Stimulated activated CD8-positive, alpha-beta memory T cell treated with anti-CD3 and anti-CD28 coated beads, Interleukin-4, amount 100 ng/mL, for 24 hours (primary cell): ENCODE measurements at places on chromosomes 16 and 17.

GRCh38 chr17:28963055-28963611 lies 11.8 kb upstream of the PHF12 start:
- no peak for DNase-seq

DNA sequence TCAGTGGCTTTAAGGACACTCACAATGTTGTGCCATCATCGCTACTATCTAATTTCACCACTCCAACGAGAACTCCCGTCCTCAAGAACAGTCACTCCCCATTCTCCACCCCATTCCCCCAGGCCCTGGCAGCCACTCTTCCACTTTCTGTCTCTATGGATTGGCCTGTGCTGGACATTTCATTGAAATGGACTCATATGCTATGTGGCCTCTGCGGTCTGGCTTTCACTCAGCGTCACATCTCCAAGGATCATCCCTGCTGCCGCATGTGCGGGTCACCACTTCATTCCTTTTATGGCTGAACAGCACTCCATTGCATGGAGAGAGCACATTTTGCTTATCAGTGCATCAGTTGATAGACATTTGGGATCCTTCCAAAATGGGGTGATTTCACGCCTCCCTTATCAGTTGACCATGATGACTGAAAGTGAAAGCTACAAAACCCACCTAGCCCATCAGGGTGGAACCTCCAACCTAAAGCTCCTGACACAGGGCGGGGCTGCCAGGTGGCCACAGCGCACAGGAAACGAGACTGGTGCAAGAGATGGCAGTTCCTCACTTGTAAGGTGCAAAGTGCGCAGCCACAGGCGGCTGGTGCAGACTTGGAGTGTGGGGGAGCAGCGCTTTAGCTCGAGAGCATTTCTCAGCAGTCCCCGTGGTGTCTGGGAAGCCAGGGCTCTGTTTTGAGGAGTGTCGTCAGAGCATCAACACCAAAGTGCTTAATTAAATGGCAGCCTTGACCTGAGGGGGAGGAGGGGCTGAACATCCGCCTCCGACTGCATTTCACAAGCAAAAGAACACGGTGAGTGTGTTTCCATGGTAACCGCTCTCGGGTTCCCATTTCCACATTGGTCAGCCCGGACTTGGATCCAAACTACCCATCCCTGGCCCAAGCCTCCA lies 23.8 kb downstream of the COTL1 start:
- DNase-seq, result peak; percentile 56

DNA sequence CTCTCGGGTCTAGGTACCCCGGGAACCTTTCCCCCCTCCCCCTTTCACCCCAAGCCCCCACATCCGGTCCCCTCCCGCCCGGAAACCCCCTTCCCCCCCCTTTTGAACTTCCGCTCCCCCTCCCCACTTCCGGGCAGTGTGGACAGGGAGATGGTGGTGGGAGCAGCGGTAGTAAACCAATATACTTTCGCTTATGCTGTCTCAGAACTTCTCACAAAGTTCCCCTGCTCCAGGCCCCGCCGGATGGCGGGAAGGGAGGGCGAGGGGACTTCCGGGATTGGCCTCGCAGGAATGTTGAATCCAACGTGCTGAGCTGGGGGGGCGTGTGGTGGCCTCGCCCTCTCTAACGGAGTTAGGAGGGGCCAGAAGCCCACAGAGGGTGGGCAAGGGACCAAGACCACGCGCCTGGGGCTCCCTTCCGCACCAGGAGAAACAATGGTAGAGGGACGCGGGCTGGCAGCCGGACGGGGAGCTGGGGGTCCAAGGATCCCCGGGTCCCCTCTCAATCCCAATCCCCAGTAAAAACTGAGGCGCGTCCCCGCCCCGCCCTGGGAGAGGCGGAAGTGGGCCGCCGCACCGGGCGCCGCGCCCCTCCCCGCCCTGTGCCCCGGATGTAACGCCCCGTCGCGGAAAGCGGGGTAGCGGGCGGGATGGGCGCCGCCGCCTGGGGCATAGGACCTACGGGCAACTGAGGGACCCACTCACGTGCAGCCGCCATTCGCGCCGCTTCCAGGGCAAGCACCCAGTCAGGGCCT lies 742 bp downstream of the PFN1 start:
- DNase-seq, result no peak

- DNase-seq, result no peak
These were observed 84.9 kb downstream of the TMEM114 start for GRCh38 chr16:8505327-8505991.

DNA sequence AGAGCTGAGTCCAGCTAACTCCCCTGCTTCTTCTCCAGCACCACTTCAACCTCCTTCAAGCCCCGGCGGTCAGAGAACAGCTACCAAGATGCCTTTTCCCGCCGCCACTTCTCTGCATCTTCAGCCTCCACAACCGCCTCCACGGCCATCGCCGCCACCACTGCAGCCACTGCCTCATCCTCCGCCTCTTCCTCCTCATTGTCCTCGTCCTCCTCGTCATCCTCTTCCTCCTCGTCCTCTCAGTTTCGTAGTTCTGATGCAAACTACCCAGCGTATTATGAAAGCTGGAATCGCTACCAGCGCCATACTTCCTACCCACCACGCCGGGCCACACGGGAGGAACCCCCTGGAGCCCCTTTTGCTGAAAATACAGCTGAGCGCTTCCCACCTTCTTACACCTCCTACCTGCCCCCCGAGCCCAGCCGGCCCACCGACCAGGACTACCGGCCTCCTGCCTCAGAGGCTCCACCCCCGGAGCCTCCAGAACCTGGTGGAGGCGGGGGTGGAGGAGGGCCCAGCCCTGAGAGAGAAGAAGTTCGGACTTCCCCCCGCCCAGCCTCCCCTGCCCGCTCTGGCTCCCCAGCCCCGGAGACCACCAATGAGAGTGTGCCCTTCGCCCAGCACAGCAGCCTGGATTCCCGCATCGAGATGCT lies 7.1 kb downstream of the SETD1A start:
- no peak for DNase-seq

DNA sequence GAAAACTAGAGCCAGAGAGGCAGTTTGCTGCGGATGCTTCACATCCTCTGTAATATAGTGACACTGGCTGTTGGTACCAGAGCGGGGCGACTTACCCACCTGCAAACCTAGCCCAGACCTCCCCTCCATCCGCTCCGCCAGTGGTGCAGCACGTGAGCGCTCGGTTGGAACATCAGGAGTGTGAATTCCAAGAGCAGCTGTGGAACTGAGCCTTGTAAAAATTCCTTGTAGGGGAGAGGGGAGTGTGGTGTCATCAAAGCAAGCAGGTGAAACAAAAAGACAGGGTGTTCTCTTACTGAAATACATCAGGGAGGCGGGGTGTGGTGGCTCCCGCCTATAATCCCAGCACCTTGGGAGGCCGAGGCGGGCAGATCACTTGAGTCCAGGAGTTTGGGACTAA lies 51.3 kb downstream of the CCDC42 start:
- no peak for DNase-seq

GRCh38 chr16:85822145-85822544 lies 22.6 kb downstream of the COX4I1 start:
- DNase-seq, result no peak

DNA sequence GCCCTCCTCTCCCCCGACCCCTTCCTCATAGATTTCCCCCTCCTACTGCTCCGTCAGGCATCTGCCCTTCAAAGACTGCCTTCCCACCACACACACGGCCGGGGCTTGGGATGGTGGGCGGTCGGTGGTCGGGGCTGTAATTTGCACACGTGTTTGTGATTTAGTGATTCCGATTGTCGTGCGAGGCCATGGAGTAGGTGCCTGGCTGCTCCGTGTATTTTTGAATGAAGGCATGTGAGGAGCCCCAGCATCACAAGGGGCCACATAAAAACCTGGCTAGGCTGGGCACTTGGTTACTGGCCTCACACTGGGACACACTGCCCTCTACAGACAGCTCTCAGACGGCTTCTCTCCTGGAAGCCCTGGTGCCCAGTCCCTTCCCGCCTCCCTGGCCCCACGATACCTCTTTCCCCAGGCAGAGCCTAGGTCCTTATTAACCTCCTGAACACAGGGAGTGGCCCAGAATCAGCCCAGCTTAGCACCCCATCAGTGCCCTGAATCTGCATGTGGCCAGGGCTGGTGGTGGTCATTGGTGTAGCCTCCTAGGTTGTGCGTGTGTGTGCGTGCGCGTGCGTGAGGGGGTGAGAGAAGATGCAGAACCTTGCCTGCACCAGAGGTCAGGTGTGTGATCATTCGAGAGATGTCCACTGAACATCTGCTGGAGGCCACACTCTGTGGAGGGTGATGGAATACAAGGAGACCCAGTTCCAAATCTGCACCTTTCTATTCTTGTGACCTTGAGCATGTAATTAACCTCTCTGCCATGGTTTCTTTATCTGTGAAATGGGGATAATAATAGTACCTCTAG lies 1.3 kb upstream of the SOCS1 start:
- peak; percentile 48 for DNase-seq

DNA sequence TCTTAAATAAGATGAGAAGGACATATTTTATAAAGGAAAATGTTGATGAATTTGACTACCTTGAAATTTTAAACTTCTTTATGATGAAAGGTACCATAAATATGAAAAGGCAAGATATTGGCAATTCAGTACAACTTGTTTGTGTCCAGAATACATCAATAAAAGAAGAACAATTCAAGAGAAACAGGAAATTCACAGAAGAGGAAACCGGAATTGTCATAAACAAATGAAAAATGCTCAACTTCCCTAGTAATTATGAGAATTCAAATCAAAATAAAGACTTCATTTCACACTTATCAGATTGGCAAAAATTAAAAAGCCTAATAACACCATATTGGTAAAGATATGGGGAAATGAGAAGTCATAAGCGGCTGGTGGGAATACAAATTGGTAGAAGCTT lies 54.3 kb downstream of the WSB1 start:
- DNase-seq, result no peak

DNA sequence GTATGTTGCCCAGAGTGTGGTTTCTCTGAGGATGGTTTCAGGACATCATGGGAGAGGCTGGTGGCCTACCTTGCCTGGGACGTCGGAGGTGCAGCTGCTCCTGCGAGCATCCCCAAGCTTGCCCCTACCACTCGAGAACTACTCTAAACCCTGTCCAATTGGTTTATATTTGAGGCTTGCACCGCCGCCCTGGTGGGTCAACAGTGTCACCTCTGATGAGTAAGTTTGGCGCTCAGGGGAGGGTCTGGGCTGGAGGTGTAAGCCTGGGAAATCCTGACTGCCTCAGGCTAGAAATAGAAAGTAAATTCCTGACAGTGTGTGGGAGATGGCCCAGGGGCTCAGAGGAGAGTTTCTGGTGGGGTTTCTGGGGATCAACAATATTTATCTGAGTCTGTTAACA lies 48.2 kb downstream of the CCDC42 start:
- DNase-seq, result no peak

DNA sequence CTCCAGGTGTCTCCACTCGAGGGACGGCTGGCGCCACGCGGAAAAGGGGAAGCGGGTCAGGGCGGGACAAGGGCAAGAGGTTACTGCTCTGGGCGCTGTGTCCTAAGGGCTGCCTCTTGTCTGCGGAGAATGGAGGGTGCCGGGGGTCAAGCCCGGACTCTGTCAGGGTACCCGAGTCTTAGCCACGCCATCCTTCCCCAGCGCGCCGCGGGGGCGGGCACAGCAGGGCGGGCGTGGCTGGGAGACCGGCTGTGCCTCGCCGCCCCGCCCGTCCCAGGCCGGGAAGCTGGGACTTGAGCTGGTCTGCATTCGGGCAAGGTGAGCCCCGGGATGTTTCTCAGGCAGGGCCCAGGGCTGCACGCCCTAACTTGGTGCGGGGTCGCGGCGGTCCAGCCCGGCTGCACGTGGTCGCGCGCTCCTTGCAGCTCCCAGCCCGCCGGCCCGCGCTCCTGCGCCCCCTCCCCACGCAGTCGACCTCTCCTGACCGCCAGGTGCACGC lies 6.2 kb upstream of the ACTG1 start:
- DNase-seq, result no peak

- peak; percentile 66 for DNase-seq
These were observed at the start of gene SPATA32 for GRCh38 chr17:45261577-45262515. TSS of gene SPATA32 (minus strand) at chr17:45262094. CDS start at chr17:45262016, 78 bp downstream.

GRCh38 chr16:15672514-15673167 lies 22.6 kb downstream of the NDE1 start:
- peak; percentile 31 for DNase-seq

DNA sequence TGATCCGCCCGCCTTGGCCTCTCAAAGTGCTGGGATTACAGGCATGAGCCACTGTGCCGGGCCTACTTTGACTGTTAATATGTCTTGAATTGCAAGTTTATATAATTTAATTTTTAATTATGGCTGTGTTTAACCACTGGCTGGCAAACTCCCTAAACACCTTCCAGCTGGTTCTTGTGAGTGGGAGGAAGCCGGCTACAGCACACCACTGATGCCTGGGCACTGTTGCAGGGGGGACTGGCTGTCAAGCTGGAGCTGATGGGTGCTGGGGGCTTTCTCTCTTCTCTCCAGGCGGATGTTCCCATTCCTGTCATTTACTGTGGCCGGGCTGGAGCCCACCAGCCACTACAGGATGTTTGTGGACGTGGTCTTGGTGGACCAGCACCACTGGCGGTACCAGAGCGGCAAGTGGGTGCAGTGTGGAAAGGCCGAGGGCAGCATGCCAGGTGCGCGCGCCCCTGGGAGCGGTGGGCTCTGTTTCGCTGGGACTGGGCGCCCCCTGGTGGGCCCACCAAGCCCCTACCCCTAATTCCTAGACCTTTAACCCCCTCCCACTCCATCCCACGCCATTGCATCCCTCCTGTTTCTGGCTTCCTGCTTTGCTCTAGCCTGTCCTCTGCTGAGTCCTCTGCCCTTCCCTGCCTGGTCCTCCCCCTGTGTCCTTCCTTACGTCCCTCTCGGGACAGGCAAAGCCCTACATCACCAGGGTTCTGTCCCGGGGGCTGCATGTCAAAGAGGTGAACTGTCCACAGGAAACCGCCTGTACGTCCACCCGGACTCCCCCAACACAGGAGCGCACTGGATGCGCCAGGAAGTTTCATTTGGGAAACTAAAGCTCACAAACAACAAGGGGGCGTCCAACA lies 9.5 kb downstream of the TBX21 start:
- no peak for DNase-seq

DNA sequence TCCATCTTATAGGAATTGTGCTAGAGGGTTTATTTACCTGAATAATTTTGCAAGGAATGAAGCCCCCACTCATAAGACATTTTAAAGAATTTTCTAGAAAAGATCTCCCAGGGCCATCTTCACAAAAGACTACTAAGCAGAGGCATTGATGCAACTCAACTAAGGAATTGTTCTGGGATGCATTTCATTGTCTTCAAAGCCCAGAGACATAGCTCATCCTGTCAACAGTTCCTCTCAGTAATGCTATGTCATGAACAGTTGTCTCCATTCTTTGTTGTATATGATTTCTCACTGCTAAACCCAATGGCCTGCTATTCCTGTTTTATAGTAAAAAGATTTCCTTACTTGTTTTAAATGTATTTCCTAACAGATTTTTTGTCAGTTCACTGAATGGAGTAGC lies 136.8 kb upstream of the RBL2 start:
- DNase-seq, result no peak

GRCh38 chr17:1267471-1267943 lies 2.7 kb upstream of the BHLHA9 start:
- DNase-seq, result no peak

DNA sequence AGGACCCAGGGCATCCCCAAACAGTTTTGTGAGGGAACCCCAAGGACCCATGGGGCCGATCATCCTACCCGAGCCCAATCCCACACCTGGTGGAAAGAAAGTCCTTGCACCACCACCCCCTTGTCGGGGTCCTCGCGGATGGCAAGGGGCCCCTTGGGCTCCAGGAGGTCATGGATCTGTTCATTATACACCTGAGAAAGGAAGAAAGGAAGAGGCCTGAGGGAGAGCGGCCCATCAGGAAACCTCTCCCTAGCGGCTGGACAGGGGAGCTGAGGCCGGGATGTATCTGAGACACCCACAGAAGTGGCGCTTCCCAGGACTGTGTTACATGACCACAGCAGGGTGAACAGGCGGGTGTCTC lies 12.8 kb downstream of the KIF18B start:
- no peak for DNase-seq

- no peak for DNase-seq
These were observed 115.9 kb downstream of the ANKRD11 start for GRCh38 chr16:89374393-89374960.
